Right hindlimb (tissue), 1 donor: ENCODE measurements at places on chromosomes 16 and 17.
A peak's percentile ranks its signal among the peaks of the same experiment; 100 is the strongest.

GRCh38 chr16:47499080-47499699, 38.1 kb downstream of the PHKB start:
- DNase-seq, result no peak

GRCh38 chr17:61403801-61404662, 4.4 kb downstream of the TBX2 start:
- DNase-seq, result peak; percentile 43

GRCh38 chr16:30075503-30076275, at the start of gene PPP4C:
PPP4C (plus strand) TSS chr16:30075994; CDS start chr16:30076378, 384 bp downstream.
- DNase-seq, result peak; percentile 93

DNA sequence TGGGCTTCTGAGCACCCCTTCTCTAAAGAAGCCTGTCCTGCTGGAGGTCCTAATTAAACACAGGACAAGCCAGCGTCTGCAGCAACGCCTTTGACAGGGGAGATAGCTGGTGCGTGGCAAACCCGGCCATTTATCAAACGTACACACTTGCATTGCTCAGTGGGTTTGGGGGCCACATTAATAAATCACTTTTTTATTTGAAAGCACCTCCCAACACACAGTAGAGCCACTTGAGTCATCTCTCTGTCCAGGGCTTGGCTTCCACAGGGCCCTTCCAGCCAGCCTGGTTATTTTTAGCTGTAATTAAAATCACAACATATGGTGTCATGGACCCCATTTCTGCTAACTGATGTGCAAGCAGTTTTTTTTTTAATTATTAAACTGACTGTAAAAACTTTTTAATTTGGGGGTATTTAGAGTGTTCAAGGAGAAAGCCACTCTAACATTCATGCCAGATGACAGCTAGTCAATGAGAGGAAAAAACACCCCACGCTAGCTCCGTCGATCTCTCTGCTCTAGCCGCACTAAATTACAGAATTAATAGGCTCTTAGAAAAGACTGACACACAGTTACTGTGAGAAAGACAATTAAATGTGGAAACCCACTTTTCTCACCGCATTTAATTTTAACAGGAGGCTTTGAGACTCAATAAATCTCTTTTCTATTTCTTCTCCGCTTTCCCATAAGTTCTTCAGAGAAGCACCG, 201.0 kb upstream of the WSCD1 start:
- no peak for DNase-seq

DNA sequence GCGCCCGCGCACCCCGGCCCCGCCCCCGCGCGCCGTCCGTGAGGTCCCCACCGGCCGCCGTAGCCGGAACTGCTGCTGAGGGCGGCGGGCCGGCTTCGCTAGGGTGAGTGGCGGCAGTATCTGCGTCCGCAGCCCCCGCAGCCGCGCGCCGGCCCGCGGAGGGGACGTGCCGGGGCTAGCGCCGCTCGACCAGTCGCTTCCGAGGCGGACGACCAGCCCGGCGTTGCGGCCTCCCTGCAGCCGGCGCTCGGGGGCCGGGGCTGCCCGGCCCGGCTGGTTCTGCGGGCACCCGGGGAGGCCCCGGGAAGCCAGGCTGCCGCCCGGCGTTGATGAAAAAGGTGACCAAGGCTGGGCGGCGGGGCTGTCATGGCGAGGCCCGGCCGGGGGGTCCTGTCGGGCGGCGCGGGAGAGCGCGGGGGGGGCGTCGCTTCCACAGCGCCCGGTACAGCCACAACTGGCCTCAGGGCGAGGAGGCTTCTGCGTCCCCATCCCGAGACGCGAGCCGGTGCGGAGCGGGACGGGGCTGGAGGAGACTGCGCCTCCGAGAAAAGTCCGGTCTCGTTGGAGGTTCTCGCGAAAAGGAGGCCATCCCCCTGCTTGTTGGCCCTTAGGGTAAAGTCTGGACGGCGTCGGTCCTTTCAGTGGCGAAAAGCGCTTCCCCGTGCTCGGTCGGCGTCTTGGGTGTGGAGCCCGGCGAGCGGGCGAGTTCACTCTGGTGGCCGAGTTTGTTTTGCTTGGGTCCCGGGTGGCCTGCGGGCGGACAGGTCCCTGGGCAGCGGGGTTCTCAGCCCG, at the start of gene CRAMP1:
Gene CRAMP1, plus strand, starts transcription at position 41 of the 792 bp plus-strand sequence. CDS start 2,280 bp downstream, outside the sequence.
- DNase-seq, result no peak

DNA sequence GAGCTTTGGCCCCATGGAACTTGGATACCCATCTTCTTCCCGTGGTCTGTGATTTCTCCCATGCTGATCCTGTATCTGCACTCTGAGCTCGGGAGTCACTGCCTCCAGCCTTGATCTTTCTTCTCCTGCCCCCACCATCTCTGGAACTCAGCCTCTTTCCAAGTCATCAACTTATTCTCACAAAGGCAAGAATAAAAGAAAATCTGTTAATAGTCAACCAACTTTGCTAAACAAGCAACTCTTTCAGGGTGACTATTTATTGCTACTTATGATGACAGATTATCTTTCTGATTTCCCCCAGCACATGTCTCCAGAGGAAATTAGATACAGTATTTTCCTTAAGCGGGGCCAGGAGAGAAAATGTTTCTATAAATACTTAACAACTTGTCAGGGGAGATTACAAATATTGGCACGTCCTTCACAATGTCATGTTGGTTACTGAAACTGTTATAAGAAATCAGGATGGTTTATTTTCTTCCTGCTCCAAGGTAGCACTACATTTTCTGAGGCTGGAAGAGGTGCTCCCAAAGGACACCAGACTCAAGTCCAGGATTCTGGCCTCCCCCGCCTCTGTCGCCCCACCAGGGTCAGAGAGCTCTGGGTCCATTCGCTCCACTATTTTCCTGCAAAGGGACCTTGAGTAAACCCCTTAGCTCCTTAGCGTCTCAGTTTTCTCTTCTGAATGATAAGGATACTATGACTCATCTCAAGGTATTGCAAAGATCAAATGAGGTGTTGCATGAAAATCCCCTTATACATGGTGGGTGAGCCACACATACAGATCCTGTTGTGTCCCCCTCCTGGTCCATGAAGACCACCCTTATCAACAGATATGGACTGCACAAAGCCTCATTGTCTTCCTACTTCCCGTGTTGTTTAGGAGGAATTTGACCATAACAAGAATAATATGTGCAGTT, 205.2 kb upstream of the WSCD1 start:
- DNase-seq, result no peak

- no peak for DNase-seq
Measured at GRCh38 chr16:50856991-50857390, 115.1 kb downstream of the CYLD start.

- DNase-seq, result peak; percentile 55
Measured at GRCh38 chr17:56812901-56813388, 20.8 kb downstream of the C17orf67 start.

GRCh38 chr17:74212913-74213791, at the start of gene TTYH2:
TTYH2 (plus strand) TSS chr17:74213571; CDS start chr17:74213588, 17 bp downstream.
- peak; percentile 96 for DNase-seq

DNA sequence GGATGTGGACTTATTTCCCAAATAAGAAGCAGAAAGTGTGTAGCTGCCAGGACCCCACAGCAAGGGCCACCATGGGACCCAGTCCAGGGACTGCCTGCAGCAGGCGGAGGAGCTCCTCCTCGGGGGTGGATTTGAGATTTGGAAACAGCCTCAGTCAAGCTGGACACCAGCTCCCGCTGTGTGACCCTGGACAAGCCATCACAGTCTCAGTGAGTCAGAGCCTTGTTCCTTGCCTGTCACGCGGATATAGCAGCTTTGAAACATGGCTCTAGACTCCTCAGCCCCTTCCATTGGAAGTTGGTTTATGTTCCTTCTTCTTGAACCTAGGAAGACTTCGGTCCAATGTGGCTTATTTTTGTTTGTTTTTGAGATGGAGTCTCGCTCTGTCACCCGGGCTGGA, 12.5 kb upstream of the DPEP1 start:
- DNase-seq, result no peak

- DNase-seq, result no peak
Measured at GRCh38 chr17:57603978-57604377, 141.1 kb downstream of the CCDC182 start.

GRCh38 chr17:49910094-49910857, 58.7 kb upstream of the DLX4 start:
- no peak for DNase-seq

- DNase-seq, result no peak
Measured at GRCh38 chr16:35252356-35252936, 1793.0 kb downstream of the TP53TG3F start.

DNA sequence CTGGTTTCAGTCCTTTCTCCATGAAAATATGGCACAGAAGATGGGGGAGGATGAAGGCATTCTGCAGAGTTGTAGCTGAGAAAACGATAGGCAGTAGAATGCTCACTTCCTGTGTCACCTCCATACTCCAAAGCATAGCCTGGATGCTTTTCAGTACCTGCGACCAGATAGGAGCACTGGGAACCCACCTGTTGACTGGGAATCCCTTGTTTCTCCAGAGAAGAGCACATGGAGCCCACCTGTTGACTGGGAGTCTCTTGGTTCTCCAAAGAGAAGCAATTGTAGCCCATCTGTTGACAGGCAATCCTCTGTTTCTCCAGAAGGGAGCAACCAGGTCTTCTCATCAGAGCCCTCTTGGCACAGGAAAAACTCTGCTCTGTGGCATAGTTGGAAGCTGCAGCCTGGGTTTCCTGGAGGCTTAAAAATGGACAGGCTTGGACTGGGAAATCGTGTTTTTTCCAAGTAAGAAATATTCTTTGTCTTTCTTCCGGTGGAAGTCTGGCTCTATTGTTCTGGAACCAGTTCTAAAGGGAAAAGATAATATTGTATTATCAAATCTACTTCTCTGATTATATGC, 13.2 kb downstream of the TERF2IP start:
- no peak for DNase-seq

- no peak for DNase-seq
Measured at GRCh38 chr16:12559714-12560113, 244.0 kb downstream of the CPPED1 start.

DNA sequence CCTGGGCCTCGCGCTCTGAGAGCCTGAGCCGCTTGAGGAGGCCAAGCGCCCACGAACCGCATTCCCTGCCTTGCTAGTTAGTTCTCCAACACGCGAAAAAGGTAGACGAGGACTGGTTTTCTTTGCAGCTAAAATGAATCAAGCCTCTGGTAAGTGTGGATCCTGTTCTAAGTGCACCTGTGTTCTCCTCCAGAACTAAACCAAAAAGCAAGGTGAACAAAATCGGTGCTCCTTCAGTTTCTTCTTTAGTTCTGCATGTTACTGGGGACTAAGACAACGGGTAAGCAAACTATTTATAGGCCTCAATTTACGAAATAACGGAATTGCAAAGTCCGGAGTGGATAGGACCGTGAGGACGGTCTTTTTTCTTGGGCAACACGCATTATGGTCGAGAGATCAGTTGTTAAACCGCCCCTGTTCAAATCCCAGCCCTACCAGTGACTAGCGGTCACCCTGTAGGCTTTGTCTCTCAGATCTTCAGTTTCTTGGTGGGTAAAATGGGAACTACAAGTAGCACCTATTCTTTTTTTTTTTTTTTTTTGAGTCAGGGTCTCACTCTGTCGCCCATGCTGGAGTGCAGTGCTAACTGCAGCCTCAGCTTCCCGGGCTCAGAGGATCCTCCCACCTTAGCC, 993 bp upstream of the ANKRD11 start:
- no peak for DNase-seq

DNA sequence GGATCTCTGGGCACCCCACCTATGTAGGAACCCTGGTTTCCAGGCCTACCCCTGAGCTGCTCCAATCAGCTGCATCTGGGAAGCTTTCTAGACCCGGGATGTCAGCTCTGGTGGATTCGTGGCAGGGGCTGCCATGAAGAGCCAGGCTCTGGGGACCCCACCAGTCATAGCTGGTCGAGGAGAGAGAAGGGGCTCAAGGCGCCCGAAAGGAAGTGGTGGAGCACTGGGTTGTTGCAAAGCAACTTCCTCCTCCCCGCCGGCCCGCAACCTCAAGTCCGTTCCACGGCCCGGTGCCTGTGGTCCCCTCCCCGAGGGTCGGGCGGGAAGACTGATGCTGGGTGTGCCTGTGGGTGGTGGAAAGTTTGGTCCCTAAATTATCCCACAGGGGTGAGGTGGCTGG, 10.2 kb downstream of the TBKBP1 start:
- DNase-seq, result no peak

GRCh38 chr17:3755335-3756030, 31.8 kb downstream of the HASPIN start:
- DNase-seq, result no peak

- DNase-seq, result no peak
Measured at GRCh38 chr16:67423611-67424260, 7.2 kb upstream of the HSD11B2 start.

- DNase-seq, result no peak
Measured at GRCh38 chr17:27907976-27908558, 14.9 kb upstream of the LYRM9 start.

GRCh38 chr17:69222707-69223258, 5.8 kb downstream of the ABCA10 start:
- no peak for DNase-seq

GRCh38 chr16:25433388-25433787, 175.7 kb upstream of the ZKSCAN2 start:
- DNase-seq, result no peak

DNA sequence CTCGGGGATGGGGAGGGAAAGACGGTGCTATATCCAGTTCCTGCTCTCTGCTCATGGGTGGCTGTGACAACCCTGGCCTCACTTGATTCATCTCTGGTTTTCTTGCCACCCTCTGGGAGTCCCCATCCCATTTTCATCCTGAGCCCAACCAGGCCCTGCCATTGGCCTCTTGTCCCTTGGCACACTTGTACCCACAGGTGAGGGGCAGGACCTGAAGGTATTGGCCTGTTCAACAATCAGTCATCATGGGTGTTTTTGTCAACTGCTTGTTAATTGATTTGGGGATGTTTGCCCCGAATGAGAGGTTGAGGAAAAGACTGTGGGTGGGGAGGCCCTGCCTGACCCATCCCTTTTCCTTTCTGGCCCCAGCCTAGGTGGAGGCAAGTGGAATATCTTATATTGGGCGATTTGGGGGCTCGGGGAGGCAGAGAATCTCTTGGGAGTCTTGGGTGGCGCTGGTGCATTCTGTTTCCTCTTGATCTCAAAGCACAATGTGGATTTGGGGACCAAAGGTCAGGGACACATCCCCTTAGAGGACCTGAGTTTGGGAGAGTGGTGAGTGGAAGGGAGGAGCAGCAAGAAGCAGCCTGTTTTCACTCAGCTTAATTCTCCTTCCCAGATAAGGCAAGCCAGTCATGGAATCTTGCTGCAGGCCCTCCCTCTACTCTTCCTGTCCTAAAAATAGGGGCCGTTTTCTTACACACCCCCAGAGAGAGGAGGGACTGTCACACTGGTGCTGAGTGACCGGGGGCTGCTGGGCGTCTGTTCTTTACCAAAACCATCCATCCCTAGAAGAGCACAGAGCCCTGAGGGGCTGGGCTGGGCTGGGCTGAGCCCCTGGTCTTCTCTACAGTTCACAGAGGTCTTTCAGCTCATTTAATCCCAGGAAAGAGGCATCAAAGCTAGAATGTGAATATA, 4.8 kb upstream of the LASP1NB start:
- DNase-seq, result no peak

- DNase-seq, result no peak
Measured at GRCh38 chr16:683396-684070, 601 bp downstream of the JMJD8 start.

DNA sequence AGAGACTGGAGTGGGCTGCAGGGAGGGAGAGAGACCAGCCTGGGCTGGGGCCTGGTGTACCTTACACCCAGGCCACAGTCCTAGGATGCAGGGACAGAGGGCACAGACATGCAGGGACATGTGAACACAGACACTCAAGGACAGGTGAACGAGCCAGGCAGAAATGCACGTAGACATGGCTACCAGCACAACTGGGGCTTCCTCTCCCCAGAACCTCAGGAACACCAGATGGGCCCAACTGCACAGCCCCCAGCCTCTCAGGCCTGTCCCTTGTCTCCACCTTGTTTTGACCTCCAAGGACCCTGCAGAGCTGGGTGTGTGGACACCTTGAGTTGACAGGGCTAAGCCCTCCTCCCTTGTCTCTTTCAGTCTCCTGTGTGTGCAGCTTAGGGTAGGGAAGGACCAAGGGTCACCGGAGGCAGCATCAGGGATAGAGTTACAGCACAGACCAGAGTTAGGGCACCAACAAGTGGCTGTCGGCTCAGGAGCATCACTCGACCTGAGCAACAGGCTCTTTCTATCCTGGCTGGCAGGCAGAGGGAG, 9.2 kb downstream of the SEZ6 start:
- DNase-seq, result no peak
